ENCODE measurements at places on chromosomes 1 and 21. TPM values are rescaled to one million over a fixed set of nuclear protein-coding genes. Genes with fewer than 3 reads are reported as not detected.

The ICOSLG gene
- total RNA-seq: 6.4 TPM

The AMY1B gene
- not detected for total RNA-seq

The TMPRSS2 gene
- total RNA-seq: not detected

The FCRL6 gene
- not detected for total RNA-seq

- DNase-seq: no peak
Measured at GRCh38 chr1:17598251-17598650, 58.8 kb downstream of the ARHGEF10L start.
